Fibroblast of lung (primary cell): ENCODE measurements at places on chromosomes 4 and X. TPM values are rescaled to one million over a fixed set of nuclear protein-coding genes. Genes with fewer than 3 reads are reported as not detected.

Gene ERCC6L
- total RNA-seq, result 0.66 TPM in 1 of 2 replicates, not detected in the other

Gene SSX3
- not detected in 2 replicates for total RNA-seq

Gene TMSB15C
- 2.6 and 4.1 TPM in 2 replicates for total RNA-seq

Gene CLGN
- 11.8 and 18.0 TPM in 2 replicates for total RNA-seq

Gene MMRN1
- total RNA-seq, result under 0.01 TPM in 2 replicates

Gene SOD3
- 16.7 and 34.8 TPM in 2 replicates for total RNA-seq

Gene FAM236A
- total RNA-seq, result not detected in 2 replicates

Gene GAGE12H
- total RNA-seq, result not detected in 2 replicates
